ENCODE measurements at places on chromosomes 4 and X. TPM values are rescaled to one million over a fixed set of nuclear protein-coding genes. Genes with fewer than 3 reads are reported as not detected.
A peak's percentile ranks its signal among the peaks of the same experiment; 100 is the strongest.

- DNase-seq, result peak; percentile 71
Observed at GRCh38 chr4:106369456-106370060, 980 bp upstream of the GIMD1 start.

- no peak for DNase-seq
Observed at GRCh38 chr4:10083331-10083771, 33.2 kb downstream of the WDR1 start.

DNA sequence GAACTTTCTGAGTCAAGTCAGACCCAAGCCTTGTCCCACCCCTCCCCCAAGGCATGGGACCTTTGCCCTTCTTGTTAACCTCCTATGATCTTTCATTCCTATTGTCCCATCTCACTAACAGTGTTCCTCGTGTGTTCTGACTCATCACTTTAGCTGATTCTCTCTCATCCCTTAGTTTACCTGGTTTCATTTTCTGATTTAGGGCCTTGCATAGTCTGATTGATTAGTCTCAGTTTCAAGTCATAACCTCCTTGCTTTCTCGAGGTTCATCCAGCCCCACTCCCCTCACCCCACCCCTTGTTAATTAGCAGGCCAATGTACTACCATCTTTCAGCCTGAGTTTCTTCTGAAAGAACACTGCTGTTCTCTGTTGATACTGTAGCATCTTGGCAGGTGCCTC is 517.4 kb downstream of the RPA4 start:
- DNase-seq, result no peak

GRCh38 chr4:169258141-169258540 is 12.6 kb downstream of the SH3RF1 start:
- no peak for DNase-seq

DNA sequence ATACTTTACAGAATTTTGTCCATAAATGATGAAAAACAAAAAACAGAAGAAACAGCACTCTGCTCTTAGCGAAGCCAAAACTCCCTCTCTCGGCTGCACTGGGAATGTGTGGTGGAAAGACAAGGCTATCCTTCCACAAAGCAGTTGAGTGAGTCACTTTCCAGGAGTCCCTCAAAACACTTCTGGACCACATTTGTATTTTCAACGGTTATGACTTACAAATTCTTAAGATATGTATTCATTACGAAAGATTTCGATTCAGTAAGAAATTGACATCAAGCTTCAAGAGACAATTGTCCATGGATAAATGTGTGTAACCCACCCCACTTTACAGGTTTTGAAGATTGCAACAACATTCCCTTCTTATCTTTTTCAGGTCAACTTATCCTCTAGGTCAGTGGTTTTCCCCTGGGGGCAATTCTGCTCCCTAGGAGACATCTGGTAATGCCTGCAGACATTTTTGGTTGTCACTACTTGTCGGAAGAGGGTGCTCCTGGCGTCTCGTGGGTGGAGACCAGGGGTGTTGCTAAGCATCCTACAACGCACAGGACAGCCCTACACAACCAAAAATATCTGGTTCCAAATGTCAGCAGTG is 66.7 kb upstream of the MTNR1A start:
- DNase-seq, result peak; percentile 80

DNA sequence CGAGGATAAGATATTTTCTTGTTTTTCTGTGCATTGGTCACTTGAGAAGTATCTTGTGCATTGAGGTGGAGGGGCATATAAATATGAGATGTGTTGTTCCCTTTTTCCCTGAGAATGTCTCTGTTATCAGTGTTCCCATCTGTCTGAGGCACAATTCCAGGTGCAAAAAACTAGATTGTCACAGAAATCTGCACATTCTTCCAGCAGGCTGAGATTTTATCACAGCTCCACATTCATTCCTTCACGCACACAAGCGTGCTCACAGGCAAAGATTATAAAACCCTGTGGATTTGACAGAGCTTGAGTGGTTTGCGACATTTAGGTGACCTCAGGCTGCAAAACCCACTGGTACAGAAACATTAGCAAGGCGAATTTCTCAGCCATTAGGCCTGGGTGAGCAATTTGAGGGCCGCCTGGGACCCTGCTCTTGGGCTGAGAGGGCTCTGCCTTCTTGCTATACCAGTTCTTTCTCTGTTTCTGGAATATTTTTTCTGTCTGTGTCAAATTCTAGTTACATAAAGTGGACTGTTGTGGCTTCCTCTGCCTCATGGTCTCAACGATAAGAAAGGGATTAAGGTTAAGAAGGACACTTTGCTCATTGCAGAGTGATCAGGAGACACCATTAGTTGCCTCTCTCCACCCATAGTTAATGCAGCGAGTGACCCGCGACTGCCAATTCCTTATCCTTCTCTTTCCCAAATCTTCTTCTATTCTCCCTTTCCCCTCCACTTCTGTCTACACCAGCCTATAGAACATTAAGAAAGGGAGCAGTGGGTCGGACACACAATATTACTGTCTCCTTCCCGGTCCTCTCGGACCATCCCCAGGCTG is 86.7 kb upstream of the C1QTNF7 start:
- DNase-seq, result no peak

GRCh38 chr4:184459413-184459812 is 14.9 kb downstream of the IRF2 start:
- DNase-seq, result peak; percentile 63

DNA sequence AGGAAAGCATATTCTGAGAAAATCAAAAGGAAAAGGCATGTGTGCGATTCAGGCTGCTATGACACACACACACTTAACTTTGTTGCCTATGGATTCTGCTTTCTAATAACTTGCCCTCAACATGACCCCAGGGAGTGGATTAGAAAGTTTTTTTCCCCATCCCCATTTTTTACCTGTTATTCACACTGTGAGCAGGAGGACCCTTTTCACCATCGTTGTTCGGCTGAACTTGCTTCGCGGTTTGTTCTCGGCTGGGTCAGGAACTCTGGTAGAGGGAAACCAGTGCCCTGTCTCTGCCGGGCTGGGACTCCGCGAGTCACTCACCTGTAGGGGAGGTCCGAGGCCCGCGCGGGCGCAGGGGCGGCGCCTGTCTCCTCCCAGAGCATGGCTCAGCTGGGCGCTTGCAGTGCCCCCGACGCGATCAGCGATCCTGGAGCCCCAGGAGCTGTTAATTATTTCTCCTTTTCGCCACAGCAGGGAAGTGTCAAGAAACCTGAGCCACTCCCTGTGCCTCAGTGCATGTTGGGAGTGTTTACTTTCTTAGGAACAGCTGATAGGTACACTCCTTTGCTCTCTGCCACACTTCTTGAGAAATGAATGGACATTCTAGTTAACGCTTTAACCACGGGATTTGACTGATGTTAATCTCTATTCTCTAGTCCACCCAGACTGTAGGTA is at the start of gene RASSF6:
Gene RASSF6 (minus strand): TSS at position 322 of the 678 bp plus-strand sequence. CDS start 8,641 bp downstream, outside the sequence.
- no peak for DNase-seq

HERC3 gene
- 10.3 TPM for total RNA-seq

MXD4 gene
- total RNA-seq, result 12.1 TPM

FAM47E gene
- not detected for total RNA-seq

HSFX2 gene
- not detected for total RNA-seq

Measured in HT1080 (cell line).